ENCODE measurements at places on chromosomes 2 and 18.

GRCh38 chr2:130832296-130832940 is 4.3 kb upstream of the ARHGEF4 start:
- DNase-seq: no peak

DNA sequence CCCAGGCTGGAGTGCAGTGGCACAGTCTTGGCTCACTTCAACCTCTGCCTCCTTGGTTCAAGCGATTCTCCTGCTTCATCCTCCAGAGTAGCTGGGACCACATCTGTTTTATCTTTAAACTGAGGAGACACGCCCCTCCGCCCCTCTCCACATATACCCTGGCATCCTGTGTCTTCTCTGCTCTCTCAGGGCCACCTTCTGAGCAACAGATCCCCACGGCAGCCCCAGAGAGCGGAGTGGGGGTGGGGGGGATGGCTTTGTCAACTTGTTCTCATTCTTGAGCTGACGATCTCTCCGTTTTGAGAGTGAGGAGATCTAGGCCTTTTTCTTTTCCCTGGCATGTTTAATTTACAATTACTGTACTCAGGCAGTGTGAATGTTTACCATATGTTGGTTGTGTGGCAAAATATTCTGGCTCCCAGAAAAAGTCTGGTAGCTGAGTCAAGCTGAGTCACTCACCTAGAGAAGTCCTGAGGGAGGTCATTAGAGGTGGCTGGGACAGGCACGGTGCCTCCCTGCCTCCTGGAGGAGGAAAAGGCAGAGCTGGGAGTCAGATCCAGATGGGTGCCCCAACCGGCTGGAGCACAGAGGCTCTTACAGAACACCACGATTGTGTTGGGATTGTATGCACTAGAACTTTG is 19.5 kb upstream of the ID2 start:
- DNase-seq: peak; percentile 81

DNA sequence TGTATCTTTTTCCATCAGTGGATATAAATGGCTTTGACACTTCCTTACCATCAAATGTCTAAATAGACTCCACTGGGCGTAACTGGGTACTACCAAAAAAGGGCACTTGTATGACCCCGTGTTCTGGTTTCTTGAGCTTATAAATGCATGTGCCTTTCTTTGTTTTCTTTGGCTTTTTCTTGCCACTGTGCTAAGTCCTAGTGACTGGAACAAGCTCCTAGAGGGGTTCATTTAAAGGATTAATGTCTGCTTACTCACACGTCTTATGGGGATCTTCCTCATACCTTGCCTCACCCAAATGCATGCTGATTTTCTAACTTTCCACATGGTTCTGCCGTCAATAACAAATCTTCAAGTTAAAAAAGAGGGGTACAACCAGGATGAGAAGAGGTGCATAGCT is 19.8 kb upstream of the ZNF532 start:
- DNase-seq: no peak

- DNase-seq: no peak
These were observed 59.8 kb downstream of the GYPC start for GRCh38 chr2:126715576-126716406.

DNA sequence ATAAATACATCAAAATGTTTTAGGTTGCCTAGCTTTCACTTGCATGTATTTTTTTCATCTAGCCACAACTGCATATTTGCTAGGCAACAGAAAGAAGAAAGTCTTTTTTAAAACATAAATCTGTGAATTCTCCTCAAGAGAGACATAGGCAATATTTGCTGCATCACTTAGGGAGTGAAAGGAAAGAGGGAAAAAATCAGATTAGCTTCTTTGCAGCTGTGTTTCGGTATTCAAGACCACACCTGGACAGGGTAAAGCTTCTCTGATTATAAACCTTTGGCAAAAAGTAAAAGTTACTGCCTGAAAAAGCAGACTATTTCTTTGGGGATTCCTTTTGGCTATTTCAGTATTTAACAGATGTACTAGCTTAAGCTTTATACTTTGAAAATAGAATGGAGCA is 280.9 kb upstream of the ZSWIM2 start:
- no peak for DNase-seq

Data from urothelium cell line (cell line).